ENCODE measurements at places on chromosomes 3 and 15.

DNA sequence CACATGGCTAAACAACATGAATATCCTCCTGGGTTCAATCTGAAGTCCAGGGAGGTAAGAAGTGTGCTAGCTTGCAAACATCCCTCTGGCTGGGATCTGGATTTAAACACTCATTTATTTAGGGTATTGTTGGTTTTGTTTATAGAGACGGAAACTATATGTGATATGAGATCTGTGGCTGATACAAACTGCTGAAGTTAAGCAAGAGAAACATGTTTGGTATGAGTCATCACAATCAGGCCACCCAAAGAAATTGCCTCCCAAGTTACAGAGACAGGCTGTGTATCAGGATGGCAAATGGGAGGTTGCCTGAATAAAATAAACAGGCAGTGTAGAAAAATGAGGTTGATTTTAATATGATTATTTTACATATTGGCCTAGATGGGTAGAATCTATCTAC is 562.1 kb downstream of the IGSF11 start:
- no peak for DNase-seq

DNA sequence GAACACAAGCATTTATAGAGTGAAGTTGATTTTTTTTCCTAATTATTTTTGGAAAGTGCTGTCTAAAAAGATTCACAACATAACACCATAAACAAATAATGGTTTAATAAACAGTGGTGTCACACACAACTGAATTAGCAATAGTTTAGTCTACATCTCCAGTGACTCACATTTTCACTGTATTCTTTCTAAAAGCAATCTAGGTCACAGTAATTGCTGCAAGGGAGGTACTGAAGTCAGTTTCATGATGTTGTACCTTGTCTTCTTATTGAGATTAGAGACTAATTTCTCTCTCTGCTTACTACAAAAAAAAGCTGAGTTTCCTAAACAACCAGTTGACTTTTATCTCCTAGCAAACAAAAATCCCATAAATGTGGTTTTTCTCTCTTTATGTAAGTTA is 29.6 kb downstream of the PLSCR4 start:
- DNase-seq: no peak

DNA sequence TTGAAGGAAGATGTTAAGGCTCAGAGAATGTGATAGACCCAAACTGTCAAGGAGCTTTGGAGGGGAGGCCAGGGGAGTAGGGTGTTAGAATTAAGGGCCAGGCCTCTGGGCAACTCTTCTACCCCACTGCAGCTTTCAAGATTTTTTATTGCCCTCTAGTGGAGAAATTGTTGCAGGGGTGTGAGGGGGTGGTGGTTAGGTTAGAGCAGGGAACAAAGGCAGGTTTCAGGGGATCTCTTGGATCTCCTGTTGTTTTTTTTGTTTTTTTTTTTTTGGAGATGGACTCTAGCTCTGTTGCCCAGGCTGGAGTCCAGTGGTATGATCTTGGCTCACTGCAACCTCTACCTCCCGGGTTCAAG is 1.4 kb upstream of the SEC13 start:
- DNase-seq: no peak

GRCh38 chr3:10194328-10195071 is 29.8 kb downstream of the IRAK2 start:
- peak; percentile 31 for DNase-seq

GRCh38 chr3:150142936-150143335 is 172.2 kb upstream of the PFN2 start:
- DNase-seq: no peak

DNA sequence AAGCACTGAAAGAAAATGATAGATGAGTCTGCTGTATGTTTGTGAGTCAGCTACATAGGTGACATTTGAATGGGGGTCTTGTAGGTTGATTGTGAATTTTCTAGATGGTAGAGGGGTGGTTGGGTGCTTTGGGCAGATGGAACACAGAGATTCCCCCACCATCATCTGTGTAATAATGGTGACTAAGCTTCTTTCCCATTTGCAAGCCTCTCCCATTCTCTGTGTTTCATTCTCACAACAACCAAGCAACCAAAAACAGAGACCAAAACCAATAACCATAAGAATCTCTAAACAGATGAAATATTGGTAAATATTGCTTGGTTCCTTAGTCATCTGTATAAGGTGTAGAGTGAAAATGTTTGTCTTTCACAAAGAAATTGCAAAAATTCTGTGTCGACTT is 17.8 kb upstream of the UTS2B start:
- DNase-seq: no peak

GRCh38 chr15:28961391-28961790 is 75.6 kb downstream of the APBA2 start:
- DNase-seq: no peak

DNA sequence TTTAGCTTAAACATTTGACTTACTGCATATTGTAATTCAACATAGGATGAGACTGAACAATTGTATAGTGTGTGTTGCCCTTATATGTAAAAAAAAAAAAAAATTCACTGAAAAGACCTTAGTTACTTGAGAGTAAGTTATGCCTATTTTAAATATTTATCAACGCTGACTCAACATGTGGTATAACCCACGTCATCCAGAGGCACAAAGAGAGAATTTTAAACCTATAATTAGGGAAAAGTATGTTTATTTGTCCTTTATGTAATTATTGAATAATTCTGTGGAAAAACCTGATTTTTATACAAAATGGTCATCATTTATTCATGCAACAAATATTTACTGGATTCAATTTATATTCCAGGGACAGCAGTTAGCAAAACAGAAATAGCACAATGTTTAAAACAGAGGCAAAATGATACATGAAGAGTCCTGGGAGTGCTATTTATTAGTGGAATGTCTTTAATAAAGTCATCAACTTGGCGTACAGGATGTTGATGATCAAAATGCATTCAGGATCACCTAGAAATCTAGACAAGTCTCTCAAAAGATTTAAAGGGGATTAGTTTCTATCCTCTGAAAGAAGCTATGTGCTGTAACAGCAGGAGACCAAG is 223.7 kb downstream of the PCCB start:
- DNase-seq: no peak

DNA sequence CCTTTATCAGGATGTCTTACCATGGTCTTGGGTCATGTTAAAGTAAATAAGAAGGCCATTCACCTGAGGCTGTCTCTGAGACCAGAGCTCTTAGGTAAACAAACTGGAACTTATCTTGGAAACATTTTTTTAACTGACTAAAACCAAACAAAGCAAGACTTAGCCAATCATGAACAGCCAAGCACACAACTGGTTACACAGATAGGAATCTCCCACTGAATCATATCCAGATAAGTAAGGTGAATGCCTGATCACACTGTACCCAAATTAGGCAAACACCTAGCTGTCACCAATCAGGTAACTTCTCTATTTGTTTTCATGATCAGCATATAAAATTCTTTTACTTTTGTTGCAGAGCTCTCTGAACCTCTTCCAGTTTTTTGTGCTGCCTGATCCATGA is 205.4 kb downstream of the CNTN3 start:
- DNase-seq: no peak

DNA sequence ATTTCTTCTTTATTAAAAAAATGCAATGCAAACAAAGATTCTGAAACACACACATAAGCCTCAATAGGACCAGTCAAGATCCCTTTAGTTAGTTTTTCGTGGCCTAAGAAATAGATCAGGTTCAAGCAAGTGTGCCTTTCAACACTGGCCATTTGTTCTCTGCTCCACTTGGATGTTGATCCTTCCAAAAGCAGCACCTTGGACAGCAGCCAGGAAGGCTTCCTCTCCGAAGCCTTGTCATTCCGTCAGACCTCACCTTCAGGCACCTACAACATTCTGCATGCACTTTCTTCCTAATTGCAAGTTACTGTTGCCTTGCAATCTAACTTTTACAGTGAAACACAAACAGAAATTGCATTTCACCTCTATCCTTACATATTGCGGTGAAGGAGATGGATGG is 155.9 kb upstream of the FEZF2 start:
- DNase-seq: no peak

DNA sequence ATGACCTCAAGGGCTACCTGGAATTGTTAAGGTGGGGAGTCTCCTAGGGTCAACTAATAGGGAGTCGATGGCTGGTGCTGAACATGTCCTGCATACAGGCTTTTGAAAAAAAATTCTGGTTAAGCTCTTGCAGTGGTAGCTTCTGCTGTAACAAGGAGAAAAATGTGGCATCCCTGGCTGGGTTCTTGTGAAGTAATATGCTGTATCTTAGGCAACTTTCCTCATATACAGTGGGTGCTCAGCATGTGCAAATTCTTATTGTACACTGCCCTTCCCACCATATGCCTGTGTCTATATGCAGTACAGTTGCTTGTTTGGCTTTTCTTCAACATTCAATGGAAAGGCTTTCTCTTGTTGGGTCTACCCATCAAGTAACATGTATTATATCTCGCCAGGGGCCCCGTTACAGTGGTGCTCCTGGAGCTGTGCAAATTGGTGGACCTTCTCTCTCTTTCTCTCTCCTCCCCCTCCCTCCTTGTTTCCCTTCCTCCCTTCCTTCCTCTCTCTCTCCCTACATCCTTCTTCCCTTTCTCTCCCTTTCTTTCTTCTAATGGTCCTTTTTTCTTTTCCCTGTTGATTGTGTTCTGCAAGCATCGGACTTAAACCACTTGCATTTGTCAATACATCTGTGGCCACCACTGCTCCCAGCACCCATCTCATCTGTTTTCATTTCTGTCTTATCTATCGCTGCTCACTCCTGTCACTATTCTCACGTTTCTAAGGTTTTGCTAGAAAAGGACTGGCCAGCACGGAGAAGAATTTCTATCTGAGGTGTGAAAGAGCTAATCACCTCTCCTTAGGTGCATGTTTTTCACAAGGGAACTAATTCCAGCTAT is 35.2 kb downstream of the TGFBR2 start:
- DNase-seq: no peak

DNA sequence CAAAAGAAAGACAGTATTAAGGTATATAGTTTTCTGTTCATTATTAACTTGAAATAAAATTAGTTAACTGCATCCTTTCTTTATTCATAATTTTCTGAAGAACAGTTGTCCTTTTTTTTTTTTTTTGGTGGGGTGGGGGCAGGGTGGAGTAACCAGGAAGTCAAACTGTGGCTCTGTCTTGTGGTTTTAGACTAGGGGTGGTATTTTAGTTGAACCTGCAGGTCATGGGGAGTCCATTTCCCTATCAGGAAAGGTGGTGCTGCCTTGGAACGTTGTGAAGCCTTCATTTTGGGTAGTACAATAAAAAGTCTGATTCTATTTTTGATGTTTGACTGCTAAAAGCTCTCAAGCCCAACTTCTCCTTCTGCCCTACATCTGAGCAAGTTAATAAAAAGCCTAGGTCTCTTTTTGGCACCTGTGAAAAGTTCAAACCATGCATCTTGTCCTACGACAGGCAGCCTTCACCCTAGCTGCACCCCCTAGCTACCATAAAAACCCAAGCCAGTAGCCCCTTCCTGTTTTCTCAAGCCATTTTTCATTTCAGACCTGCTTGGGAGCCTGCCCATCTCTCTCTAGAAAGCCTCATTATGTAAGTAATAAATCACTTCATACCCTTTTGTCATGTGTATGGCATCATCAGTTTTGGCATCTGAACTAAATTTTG is 31.2 kb upstream of the RIOX2 start:
- DNase-seq: no peak

GRCh38 chr15:91688811-91689210 is 164.7 kb upstream of the SLCO3A1 start:
- no peak for DNase-seq

DNA sequence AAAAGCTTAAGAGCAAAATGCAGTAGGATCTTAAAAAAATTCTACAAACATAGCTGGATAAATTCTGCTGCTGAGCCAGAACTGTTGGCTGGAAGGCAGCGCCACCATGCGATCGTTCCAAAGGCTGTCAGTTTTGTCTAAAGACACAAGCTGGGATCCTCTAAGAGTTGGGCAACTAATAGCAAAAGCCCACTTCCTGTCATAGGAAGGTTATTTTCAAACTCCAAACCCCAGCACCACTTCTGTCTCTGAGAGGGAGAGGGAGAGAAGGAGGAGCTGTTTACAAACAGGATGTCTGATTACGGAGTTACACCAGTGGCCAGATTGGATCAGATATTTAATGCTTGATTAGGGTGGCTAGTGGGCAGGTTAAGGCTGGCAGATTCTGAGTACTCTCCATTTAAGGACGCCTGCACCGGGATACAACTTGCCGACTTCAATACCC is 44.0 kb downstream of the EIF4E3 start:
- no peak for DNase-seq

GRCh38 chr3:114743746-114744485 is 403.2 kb downstream of the ZBTB20 start:
- no peak for DNase-seq

- DNase-seq: no peak
Measured at GRCh38 chr3:80445641-80446040, 677.8 kb upstream of the ROBO1 start.

- no peak for DNase-seq
Measured at GRCh38 chr3:40680685-40681657, 156.2 kb downstream of the ZNF621 start.

- no peak for DNase-seq
Measured at GRCh38 chr15:61115241-61115640, 113.9 kb downstream of the RORA start.

Measured in activated B cell treated with CpG ODN at 0.5 μM for 24 hours (primary cell).